Subcutaneous adipose tissue (tissue), 4 donors: ENCODE measurements at places on chromosomes 13 and 19. TPM values are rescaled to one million over a fixed set of nuclear protein-coding genes. Genes with fewer than 3 reads are reported as not detected.

BCAM gene
- 10.3 TPM for total RNA-seq

ACER1 gene
- total RNA-seq: not detected

PSG7 gene
- total RNA-seq: not detected

CEACAM3 gene
- total RNA-seq: not detected

C19orf33 gene
- total RNA-seq: 4.2 TPM

HS6ST3 gene
- 1.1 TPM for total RNA-seq

CCDC8 gene
- 3.1 TPM for total RNA-seq

CEACAM18 gene
- total RNA-seq: not detected

CERS1 gene
- total RNA-seq: not detected

KCTD4 gene
- not detected for total RNA-seq

SCN1B gene
- 18.1 TPM for total RNA-seq

SH2D3A gene
- total RNA-seq: 1.8 TPM

SKA3 gene
- total RNA-seq: 1.3 TPM

IFNL1 gene
- total RNA-seq: not detected

POU2F2 gene
- 1.1 TPM for total RNA-seq

TGFBR3L gene
- not detected for total RNA-seq
